ENCODE measurements at places on chromosomes 2 and 18.

GRCh38 chr2:47205576-47206141, 50.6 kb upstream of the STPG4 start:
- no peak for DNase-seq

- DNase-seq: no peak
Measured at GRCh38 chr18:57150081-57150480, 3.2 kb downstream of the BOD1L2 start.

DNA sequence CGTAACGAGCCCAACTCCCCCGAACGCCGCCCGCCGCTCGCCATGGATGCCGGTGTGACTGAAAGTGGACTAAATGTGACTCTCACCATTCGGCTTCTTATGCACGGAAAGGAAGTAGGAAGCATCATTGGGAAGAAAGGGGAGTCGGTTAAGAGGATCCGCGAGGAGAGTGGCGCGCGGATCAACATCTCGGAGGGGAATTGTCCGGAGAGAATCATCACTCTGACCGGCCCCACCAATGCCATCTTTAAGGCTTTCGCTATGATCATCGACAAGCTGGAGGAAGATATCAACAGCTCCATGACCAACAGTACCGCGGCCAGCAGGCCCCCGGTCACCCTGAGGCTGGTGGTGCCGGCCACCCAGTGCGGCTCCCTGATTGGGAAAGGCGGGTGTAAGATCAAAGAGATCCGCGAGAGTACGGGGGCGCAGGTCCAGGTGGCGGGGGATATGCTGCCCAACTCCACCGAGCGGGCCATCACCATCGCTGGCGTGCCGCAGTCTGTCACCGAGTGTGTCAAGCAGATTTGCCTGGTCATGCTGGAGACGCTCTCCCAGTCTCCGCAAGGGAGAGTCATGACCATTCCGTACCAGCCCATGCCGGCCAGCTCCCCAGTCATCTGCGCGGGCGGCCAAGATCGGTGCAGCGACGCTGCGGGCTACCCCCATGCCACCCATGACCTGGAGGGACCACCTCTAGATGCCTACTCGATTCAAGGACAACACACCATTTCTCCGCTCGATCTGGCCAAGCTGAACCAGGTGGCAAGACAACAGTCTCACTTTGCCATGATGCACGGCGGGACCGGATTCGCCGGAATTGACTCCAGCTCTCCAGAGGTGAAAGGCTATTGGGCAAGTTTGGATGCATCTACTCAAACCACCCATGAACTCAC, 673 bp downstream of the PCBP1 start:
- peak; percentile 42 for DNase-seq

DNA sequence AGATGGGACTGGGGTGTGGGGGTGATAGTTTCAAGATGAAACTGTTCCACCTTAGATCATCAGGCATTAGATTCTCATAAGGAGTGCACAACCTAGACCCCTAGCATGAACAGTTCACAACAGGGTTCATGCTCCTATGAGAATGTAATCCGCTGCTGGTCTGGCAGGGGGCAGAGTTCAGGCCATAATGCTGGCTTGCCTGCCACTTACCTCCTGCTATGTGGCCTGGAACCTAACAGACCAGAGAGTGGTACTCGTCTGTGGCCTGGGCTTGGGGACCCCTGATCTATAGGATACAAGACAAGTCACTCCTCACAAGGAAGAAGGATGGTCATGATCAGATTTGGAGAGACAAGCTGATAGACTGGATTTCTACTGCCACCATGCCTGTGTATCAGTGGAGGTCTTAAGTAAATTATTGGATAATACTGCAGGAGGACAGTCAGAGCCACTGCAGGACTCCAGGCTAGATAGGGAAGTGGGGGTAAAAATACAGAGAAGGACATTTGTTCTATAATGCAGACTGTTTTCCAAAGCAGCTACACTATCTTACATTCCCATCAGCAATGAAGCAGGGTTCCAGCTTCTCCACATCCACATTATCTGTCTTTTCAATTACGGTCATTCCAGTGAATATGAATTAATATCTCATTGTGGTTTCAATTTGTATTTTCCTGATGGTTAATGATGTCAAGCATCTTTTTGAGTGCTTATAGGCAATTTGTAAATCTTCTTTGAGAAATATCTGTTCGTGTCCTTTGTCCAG, 28.8 kb upstream of the APOB start:
- no peak for DNase-seq

DNA sequence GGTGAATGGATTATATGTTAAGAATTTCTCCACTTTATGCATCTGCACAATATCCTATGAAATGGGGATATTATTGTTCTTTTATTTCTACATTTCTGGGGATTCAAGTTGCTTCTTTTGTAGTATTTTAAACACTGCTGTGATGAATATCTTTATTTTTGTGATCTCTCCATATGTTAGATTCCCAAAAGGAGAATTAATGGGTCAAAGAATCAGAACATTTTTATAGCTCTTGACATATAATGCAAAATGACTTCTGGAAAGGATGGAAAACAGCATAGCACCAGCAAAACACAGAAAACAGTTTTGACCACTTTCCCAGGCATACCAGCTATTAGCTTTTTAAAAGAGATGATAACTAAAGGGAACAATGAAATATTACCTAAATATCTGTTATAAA, 135.5 kb downstream of the NCKAP5 start:
- DNase-seq: no peak

DNA sequence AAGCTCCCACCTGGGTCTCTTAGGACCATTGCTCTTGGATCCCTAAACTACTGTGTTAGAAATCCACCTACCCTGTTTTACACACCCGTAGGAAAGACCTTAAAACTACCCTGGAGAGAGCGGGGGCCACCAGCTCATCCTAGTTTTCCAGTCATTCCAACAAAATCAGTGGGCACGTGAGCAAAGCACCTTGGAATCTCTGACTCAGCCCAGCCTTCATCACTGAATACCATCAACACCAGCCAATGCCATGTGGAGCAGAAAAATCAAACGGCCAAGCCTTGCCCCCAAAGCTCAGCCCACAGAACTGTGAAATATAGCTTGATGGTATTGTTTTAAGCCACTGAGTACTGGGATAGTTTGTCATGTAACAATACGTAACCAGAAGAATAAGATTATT, 449.7 kb upstream of the CHAC2 start:
- no peak for DNase-seq

DNA sequence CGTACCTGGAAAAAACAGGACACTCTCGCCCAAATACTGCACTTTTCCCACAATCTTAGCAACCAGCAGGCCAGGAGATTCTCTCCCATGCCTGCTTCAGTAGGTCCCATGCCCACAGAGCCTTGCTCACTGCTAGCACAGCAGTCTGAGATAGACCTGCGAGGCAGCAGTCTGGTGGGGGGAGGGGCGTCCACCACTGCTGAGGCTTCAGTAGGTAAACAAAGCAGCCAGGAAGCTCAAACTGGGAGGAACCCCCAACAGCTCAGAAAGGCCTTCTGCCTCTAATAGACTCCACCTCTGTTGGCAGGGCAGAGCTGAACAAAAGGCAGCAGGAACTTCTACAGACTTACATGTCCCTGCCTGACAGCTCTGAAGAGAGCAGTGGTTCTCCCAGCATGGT, 1202.8 kb upstream of the ACVR2A start:
- DNase-seq: no peak

- DNase-seq: peak; percentile 4
Measured at GRCh38 chr2:181058378-181059269, 78.2 kb downstream of the UBE2E3 start.

All from SHP77 (cell line).